Stimulated activated CD8-positive, alpha-beta memory T cell treated with anti-CD3 and anti-CD28 coated beads, Interleukin-4, amount 100 ng/mL, for 24 hours (primary cell): ENCODE measurements at places on chromosomes 1 and 21.

GRCh38 chr1:175400766-175401165 is 208.2 kb upstream of the KIAA0040 start:
- DNase-seq = no peak

- no peak for DNase-seq
Measured at GRCh38 chr1:224458996-224459395, 24.4 kb upstream of the WDR26 start.

DNA sequence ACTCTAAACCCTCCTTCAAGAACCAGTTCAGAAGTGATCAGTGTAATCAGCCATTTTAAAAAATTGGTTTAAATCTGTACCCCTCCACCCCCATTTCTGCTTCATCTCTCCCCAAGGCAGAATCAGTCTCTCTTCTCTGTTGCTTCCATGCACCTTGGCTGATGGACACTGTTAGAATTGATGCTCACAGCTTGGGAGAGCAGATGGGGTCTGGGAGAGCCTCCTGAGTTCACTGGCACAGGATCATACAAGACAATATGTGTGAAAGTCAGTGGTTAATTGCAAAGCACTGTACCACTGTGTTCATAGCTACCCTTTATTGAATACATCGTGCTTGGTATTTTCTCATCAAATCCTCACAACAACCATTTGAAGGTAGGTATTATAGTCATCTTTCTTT is 140.9 kb downstream of the ROR1 start:
- no peak for DNase-seq

- DNase-seq = no peak
Measured at GRCh38 chr21:36696390-36697059, 2.4 kb upstream of the SIM2 start.
